ENCODE measurements at places on chromosomes 12 and 14.

DNA sequence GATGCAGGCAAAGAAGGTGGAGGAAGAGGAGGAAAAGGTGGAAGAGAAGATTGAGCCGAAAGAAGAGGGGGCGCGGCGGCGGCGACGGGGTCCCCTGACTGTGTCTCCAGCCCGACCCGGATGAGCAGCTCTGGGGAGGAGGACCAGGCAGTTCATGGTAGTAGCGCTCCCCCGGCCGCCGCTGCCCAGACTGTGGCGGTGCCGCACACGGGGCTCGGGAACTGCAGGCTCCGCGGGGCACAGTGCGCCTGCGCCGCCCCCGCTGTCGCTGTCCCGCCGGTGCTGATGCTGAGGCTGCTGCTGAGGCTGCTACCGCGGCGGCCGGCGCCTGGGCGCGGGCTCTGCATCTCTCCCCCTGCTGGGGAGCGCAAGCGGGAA is at the start of gene KCNH5:
TSS of gene KCNH5 (minus strand) at position 225 of the 378 bp plus-strand sequence. CDS start 272 bp downstream, outside the sequence.
- DNase-seq, result no peak

DNA sequence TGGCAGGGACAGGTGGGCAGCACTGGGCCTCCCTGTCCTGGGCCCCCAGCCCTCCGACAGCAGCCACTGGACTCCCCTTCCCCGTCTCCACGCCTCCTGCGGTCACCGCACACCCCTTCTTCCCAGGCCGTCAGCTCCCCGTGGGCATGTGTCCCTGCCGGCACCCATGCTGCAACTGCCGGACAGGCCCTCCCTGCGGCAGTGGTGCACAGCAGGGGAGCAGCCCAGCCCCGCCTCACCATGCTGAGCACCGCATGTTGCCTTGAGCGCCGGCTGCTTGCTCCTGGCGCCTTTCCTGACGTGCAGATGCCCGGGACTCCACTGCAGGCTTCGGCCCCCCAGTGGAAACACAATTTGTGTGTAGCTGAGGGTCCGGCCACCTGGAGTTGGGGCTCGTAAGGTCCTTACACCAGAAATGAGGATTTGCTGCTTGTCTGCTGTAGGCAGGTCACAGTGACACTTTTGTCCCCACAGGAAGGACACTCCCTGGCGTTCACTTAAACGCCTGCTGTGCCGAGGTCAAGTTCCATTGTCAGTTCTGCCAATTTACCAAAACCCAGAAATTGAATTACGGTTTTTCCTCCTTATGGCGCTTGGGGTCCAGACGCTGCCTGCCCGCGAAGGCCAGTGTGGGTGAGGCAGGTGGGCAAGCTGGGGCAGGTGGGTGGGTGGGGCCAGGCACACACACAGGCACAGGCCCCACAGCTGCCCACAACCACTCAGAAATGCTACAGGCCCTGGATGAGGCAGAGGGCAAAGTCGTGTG is 28.2 kb upstream of the MMP17 start:
- DNase-seq, result no peak

- no peak for DNase-seq
These were observed 51.9 kb downstream of the ZFYVE26 start for GRCh38 chr14:67764496-67764895.

- no peak for DNase-seq
These were observed 2.8 kb downstream of the TESPA1 start for GRCh38 chr12:54981796-54982195.

DNA sequence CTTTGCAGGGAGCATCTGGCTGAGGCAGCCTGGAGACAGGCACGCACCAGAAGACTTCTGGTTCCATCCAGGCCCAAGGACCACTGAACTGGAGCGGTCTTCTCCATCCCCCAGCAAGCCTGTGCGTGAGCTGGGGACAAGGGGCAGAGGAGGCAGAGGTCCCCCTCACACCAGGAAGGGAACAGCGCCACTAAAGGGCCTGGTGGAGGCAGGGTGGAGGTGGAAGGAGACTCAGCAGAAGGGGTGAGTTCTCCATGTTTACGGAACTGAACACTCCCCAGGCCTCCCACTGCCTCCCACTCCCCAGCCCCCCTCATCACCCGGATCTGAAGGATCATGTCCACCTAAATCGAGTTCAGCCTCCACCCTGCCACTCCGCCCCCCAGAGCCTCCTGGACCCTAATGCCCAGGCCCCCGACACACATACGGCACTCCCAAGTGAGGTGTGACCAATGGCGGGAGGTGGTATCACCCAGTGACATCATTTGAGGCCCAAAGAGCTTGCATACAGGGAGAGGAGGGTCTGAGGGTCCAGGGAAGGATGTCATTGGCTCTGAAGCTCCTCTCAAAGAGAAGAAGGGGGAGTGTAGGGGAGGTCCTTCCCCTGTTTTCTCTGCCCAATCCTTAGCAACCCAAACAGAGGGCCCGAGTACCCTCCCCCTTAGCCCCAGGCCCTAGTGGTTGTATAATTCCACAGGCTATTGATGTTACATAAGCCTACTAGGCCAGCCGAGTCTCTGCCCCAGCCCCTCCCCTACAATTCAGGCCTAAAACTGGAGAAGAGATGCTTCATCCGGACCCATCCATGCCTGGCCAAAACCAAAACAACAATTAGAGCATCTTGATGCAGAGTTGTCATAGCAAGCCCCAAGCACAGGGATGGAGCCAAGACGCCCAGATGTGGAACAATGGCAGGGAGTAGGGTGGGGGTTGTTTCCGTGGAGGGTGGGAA is 1.0 kb downstream of the FAIM2 start:
- no peak for DNase-seq

DNA sequence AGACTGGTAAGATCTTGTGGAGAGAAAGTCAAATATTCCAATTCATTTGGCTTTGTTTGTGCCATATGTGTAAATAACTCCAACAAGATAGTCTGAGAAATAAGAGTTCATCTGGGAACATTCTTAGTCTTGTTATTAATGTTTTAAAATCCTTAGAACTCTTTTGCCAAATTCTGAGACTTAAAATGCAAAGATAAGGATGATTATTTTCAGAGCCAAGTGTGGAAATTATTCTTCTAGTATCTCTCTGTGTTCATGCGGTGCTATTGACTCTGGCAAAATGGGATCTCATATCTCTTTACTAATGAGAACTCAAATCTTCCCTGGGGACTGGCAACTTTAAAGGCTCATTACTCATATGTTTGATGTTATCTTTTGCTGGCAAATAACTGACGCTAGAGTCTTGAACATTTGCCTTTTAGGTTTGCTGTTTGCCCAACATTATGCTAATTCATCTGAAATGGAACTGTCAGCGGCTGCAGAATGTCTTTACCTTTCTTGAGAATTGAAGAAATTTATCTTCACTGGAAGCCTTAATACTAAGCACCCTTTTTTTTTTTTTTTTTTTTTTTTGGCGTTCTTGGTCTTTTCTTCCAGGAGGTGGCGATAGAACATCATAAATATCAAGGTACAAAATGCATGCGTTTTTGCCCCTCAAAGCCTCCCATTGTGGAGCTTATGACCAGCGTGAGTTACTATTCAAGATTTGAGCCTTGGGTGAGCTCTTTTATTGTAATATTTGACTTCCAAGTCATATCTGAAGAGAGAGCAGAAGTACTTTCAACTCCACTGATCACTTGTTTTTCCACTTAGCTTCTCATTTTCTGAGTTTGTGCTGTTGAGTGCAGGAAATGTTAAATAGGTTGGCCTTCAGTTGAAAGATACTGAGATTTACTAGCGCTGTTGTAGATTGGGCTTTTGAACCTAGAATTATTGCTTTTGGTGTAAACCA is 86.5 kb downstream of the CAND1 start:
- DNase-seq, result no peak

- no peak for DNase-seq
These were observed 20.4 kb downstream of the YAF2 start for GRCh38 chr12:42217656-42218055.

- DNase-seq, result peak; percentile 70
These were observed at the start of gene PEBP1 for GRCh38 chr12:118135788-118136558. Gene PEBP1, plus strand, starts transcription at chr12:118136124. Its CDS starts 86 bp downstream, at chr12:118136210.

DNA sequence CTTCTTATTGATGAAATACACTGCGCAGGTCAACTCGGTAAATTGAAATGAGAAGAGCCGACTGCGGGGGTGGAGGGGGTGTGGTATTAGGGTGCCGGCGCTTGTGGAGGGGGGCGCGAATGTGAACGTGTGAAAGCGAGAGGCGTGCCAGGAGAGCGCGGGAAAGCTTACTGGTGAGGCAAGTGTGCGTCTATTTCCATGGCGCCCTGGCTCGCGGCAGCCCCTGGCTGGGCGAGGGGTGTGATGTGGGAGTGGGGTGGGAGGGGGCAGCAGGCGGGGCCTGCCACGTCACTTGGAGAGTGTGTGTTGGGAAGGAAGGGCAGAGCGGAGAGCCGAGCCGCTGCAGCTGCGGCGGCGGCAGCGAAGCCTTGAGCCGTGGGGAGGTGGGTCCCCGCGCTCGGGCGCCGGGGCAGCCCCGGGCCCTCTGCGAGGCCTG is 88.8 kb downstream of the GALNT8 start:
- no peak for DNase-seq

GRCh38 chr14:93857500-93858283 is 69.4 kb upstream of the PRIMA1 start:
- DNase-seq, result no peak

GRCh38 chr14:35849122-35849521 is 23.0 kb downstream of the BRMS1L start:
- DNase-seq, result no peak

DNA sequence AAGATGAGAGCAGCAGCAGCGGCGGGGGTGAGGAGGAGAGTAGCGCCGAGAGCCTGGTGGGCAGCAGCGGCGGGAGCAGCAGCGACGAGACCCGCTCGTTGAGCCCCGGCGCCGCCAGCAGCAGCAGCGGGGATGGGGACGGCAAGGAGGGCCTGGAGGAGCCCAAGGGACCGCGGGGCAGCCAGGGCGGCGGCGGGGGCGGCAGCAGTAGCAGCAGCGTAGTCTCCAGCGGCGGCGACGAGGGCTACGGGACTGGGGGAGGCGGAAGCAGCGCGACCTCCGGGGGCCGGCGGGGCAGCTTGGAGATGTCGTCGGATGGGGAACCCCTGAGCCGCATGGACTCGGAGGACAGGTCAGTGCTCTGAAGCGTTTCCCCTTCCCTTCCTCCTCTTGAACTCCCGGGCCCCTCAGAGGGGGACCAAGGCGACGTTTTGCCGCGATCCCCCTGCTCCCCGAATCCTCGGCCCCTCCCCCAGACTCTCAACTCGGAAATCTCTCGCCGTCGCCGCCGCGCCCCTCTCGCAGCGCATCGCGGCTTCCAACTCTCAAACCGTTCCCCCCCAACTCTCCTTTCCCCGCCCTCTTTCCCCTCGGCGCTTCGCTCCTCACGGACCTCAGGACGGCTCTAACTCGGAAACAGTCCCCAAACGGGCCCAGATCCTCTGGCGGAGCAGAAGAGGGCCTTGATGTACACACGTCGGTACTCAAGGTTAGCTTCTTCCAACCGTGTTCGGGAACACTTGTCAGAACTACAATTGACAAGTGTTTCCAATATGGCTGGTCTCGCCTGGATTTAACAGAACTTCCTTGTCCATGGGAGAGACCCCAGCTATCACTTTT is 947 bp downstream of the AEBP2 start:
- peak; percentile 25 for DNase-seq

DNA sequence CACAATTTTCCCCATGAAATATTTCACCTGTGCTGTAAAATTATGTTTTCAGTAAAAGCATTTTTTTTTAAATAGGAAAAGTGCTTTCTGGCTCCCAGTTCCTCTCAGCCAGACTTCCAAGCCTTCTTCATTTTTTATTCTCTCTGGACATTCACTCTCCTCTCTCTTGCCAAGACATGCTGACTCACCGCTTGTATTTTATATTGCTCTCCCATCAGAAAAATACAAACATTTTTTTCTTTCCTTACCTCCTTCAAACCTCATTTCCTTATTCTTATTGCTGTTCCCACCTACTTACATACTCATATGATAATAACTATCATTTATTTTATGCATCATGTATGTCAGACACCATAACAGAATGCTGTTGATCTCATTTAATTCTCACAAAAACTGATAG is 37.7 kb upstream of the ZNF641 start:
- DNase-seq, result no peak

GRCh38 chr14:43356979-43357545 is 1150.0 kb downstream of the FSCB start:
- no peak for DNase-seq

DNA sequence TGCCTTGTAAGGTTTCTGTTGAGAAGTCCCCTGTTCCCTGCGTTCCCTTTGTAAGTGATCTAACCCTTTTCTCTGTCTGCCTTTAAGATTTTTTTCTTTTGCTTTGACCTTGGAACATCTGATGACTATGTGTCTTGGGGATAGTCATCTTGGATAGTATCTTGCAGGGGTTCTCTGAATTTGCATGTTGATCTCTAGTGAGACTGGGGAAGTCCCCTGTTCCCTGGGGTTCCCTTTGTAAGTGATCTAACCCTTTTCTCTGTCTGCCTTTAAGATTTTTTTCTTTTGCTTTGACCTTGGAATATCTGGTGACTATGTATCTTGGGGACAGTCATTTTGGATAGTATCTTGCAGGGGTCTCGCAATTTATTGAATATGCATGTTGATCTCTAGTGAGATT is 38.2 kb upstream of the TMX1 start:
- DNase-seq, result no peak

GRCh38 chr14:97791906-97792305 is 994.7 kb downstream of the VRK1 start:
- DNase-seq, result no peak

- DNase-seq, result no peak
These were observed 223.7 kb downstream of the KCNC2 start for GRCh38 chr12:74985986-74986319.

DNA sequence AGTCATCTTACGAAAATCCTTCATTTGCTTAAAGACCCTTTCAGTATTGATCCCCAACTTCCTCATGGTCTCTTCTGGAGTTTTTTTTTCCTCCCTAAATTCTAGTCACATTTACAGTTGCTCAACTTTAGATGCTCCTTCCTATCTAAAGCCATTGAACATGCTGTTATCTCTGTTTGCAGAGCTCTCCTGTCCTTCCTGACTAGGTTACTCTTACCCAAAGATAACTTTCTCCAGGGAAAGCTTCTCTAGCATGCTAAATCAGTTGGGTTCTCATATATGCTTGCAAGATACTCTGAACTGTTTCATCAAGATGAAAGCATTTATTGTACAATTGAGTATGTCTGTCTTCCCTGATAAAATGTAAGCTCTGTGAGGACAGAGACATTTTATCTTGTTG is 1.8 kb upstream of the RAB21 start:
- DNase-seq, result no peak

- no peak for DNase-seq
These were observed 151.6 kb upstream of the SYT1 start for GRCh38 chr12:78712834-78713481.

GRCh38 chr14:33254342-33254741 is 315.7 kb downstream of the NPAS3 start:
- DNase-seq, result no peak

- DNase-seq, result no peak
These were observed 6.1 kb downstream of the CEP170B start for GRCh38 chr14:104871145-104871655.
